ENCODE measurements at places on chromosomes 2 and 18.
A peak's percentile ranks its signal among the peaks of the same experiment; 100 is the strongest.

GRCh38 chr2:231038483-231039293 is 1.4 kb downstream of the C2orf72 start:
- DNase-seq: peak; percentile 24

DNA sequence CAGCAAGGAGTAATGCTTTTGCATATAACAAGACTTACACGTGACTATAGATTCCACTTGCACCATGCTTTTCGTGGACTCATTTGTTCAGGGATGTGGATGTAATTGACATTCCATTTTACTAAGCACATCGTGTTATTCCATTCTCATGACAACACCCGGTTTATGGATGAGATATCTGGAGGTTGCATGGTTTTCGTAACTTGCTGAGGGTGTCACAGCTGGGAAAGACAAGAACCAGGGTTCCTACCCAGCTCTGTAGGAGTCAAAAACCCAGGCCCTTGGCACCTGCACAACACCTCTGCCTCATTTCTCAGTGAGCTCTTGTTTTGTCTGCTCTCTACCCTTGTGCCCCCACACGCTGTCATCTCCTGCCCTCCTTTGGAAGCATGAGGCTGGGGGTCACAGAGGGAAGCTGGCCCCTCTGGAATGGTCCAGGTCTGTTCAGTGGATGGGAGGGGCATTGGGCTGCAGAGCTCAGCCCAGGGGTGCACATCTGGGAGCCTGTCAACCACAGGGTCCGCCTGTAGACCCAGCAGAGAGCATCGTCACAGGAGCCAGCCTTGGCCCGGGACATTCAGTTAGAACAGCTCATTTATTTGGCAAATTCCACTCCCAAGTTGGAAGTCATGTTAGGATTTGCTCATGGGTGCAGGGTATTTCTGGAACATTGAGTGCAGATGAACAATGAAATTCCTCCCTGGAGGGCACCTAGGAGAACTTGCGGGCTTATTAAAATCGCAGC is 120.1 kb upstream of the TWIST2 start:
- DNase-seq: no peak

GRCh38 chr18:48831113-48831759 is 119.5 kb downstream of the SMAD7 start:
- no peak for DNase-seq

GRCh38 chr2:111667542-111668273 is 216.3 kb downstream of the ANAPC1 start:
- DNase-seq: peak; percentile 27

DNA sequence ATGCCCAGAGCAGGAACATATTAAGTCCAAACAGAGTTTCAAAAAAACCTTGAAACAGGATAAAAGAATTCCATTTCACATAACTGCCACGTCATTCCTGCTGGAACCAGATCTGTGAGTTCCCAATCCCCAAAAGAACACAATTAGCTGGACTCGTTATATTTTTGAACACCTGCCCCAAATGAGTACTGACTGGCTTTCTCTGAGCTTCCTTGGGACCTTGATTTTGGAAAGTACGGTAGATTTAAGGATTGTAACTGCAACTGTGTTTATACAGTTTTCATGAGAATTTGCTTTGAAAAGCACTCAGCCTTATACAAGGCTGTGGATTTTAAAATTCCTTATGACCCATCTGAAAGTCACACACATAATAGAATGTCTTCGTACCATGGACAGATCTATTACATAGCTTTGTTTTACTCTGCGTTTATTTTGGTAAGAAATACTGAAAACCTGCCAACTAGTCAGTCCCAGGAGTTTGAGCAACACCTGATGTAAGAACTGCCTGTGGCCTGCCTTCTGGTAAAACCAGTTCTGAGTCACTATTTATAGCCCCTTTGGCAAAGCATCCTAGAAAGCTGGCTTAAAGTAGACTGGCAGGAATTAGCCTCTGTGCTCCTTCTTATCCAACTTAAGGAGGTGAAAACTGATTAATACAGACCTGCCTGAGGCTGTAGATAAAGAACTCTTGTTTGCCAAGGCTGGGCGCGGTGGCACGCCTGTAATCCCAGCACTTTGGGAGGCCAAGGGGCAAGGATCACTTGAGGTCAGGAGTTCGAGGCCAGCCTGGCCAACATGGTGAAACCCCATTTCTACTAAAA is 48.1 kb downstream of the MERTK start:
- peak; percentile 66 for DNase-seq

DNA sequence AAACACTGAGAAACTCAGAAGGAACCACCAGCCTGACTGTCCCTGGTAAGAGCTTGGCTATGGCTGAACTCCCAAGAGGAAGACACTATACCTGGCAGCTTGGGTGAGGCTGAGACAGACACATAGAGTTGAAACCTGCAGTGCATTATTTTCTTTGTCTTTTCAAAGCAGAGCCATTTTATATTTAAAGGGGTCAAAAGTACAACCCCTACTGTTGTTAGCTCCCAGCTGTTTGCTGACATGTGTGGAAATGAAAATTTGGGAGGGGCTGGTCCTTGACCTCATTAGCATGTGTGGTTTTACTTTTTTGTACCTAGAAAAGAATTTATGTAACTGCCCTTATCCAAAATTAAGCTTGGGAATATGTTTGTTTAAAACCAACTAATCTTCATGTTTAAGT is 309.0 kb downstream of the RPRM start:
- no peak for DNase-seq

DNA sequence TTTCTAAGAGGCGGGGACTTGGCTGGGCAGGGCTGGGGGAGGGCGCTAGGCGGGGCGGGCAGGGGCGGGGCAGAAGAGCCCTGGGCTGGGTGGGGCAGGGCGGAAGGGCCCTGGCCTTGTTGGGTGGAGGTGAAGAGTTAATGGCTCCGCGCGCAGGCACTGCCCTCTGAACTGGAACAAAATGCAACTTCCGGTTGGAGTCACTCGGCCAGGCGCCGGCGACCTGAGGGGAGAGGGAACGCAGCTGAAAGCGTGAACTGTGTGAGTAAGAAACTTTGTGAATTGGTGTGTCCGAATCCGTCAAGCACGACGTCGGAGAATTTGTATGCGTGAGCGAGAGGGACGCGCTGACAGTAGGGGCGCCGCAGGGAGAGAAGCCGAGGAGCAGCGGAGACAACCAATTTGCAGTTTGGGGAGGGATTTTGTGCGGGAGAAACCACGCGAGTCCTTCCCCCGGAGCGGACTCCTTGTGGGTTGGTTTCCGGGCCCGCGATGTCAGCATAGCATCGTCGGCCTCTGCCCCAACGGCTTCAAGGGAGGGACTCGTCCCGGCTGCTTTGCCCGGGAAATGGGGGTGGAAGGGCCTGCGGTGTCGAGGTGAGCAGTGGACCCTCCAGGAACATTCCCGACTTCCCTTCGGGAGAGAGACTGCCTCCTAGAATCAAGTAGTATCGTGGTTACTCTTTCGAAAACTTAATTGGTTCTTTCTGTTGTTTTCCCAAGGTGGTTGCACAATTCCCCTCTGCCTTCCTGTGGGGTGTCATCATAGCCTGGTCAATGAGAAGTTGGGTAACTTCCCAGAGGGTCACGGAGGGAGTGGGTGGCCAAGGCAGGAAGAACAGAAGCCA is at the start of gene TANK:
Gene TANK (plus strand): TSS at position 203 of the 848 bp plus-strand sequence. CDS start 19,235 bp downstream, outside the sequence.
- DNase-seq: peak; percentile 97

Measured in iPS-NIHi11 (cell line).